ENCODE measurements at places on chromosomes 1 and 21.

GRCh38 chr21:15195768-15196167 lies 131.0 kb upstream of the NRIP1 start:
- no peak for DNase-seq

DNA sequence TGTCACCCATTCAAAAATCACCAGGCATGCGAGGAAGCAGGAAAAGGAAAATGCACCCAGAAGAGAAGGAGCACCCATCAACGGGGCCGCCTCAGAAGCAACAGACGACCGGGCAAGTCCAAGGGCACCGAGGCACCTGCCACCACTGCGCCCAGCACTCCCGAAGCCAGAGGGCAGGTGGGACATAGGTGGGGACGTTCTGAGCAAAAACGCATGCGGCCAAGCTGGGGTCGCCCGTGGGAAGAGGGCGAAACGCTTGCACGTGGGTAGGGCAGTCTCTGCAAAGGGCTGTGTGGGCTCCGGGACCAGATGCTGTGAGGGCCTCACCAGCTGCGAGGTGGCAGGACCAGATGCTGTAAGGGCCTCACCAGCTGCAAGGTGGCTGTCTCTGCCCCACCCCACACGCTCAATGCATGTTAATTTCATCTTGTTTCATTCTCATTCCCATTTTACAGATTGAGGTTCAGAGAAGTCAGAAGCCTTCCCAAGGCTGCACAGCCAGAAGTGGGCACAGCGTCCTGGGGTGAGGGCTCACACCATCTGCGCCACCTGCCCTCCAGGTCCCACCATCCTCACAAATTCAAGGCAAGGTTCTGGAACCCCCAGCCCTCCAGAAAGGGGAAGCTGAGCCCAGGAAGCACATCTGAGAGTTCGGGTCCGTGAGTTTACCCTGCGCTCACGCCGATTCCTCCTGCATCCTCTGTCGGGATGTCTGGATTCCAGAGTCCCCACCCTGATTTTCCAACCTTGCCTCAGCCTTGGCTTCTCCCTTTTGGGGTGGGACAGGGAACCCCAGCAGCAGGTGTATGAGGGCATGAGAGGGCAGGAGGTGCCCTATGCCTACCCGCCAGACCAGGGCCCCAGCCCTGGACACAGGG lies 8.2 kb upstream of the SAMD11 start:
- DNase-seq = no peak

GRCh38 chr1:178628637-178629251 lies 96.3 kb upstream of the RALGPS2 start:
- no peak for DNase-seq

DNA sequence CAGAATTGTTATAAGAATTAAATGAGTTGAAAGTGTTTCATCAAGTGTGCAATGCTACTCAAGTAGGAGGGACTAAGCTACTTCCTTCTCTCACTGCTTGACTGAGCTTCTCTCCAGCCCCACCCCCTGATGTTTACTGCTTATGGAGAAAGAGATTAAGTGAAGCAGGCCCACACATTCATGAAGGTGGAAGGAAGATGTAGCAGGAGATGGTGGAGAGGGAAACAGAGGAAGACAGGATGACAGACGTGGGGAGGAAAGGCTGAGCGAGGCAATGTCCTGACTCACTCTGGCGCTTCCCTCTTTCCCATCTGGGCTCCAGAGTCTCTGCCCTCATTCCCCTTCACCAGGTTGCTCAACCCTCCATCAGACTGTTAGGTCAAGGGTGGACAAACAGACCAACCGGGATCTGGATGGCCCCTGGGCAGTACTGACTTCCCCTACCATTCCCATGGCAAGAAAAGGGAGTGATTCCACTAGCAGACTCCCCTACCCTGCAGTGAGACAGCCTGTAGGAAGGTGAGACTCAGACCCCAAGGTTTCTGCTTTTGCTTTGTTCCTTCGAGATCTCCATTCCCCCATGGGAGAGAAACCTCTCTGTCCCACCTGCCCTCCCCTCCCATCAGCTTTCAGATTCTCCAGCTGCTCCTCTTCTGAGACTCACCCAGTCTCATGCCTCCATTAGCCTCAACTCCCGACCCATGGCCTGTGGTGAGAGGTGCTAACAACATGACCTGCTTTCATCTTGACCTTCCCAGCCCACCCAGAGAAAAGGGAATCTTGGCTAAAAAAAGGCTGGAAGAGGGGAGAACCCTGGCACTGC lies 3.1 kb upstream of the ARHGEF2 start:
- peak; percentile 82 for DNase-seq

DNA sequence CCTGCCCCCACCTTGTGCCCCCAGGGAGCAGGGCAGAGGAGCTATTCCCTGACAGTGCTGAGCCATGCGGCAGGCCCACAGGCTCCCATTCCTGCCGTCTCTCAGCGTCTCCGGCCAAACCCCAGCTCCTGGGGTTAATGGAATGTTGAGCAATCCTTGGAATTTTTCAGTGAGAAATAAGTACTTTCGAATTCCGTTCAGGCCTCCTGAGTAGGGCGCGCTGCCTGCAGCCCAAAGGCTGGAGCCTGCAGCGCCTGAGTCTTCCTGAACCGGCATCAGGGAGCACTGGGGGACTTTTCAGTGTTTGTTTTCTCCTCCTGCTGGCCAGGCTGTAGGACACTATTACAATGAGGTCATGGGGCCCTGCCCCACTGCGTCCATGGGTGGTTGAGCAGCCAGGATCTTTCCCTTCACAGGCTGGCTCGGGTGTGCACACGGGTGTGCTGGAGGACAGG lies 33.3 kb upstream of the CSF1 start:
- no peak for DNase-seq

DNA sequence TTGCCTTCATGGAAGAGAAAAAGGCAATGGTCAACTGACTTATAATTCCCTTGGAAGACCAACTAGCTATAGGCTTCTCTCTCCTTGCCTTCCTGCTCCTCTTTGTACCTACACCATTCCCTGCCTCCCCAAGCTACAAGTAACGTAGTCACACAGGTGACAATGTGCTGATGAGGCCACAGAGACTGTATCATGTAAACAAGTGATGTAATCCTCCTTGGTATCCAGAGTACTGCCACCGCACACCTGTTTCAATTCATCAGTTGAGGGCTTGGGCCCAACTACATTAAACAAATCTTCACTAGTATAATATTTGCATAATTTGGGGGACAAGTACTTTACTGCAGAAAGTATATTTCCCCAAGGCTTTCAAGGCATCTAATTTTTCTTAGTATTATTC lies 76.4 kb upstream of the SCYL3 start:
- no peak for DNase-seq

DNA sequence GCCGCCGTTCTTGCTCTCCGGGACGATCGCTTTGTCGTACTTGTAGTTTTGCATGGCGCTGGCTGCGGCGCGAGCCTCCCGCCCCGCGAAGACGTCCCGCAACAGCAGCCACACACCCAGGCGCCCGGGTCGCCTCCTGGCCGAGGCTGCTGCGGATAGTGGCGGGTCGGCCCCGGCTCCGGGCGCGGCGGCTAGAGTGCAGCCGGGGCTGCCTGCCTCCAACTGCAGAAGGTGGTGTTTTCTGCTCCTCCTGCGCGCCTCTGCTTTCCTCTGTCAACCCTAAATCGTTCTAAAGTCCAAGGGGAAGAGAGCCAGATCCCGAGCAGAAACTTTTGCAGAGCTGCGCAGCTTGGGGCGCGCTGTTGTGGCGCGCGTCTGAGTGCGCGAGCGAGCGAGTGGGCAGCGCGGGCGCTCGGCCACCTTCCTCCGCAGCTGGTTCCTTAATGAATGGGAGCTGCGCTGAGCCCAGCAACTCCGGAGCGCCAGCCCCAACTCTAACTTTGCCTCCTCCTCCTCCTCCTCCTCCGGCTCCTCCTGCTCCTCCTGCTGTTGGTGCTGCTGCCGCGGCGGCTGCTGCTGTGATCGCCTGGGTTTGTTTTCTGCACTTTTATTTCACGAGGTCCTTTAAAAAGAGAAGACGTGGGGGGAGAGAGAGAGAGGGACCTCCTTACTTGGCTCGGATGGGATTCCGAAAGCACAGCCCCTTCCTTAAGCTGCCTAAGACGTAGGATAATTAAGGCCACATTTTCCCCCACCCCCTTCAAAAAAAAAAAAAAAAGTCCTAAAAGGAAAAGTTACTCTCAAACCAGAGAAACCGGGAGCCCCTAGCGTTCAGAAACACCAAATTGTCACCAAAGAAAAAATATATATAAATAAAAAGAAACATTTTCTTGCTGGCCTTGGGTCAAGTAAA lies at the start of gene PLPP3:
TSS of gene PLPP3 (minus strand) at position 601 of the 913 bp plus-strand sequence. CDS start at position 54, 547 bp downstream.
- DNase-seq = peak; percentile 90
